ENCODE measurements at places on chromosomes 16 and 17.

- no peak for DNase-seq
Observed at GRCh38 chr17:2883544-2884213, 87.4 kb downstream of the RAP1GAP2 start.

DNA sequence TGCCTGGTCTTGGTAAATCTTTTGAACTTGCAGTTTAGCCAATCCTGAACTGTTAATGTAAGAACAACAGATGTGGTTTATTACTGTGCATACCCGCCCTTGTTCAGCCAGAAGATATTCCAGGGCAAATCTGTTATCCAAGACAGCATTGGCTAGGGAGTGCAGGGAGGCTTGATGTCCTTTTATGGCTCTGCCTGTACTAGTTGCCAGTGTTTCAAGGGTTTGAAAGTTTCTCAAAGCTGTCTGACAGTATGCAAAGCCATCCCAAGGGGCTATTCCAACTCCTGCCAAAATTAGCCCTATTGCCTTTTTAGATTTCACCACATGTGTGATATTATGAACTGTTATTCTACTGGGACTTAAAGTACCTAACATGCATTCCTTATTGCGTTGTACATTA is 30.1 kb downstream of the LCMT1 start:
- DNase-seq, result no peak

- DNase-seq, result no peak
Observed at GRCh38 chr17:82846061-82846691, 6.4 kb upstream of the ZNF750 start.

DNA sequence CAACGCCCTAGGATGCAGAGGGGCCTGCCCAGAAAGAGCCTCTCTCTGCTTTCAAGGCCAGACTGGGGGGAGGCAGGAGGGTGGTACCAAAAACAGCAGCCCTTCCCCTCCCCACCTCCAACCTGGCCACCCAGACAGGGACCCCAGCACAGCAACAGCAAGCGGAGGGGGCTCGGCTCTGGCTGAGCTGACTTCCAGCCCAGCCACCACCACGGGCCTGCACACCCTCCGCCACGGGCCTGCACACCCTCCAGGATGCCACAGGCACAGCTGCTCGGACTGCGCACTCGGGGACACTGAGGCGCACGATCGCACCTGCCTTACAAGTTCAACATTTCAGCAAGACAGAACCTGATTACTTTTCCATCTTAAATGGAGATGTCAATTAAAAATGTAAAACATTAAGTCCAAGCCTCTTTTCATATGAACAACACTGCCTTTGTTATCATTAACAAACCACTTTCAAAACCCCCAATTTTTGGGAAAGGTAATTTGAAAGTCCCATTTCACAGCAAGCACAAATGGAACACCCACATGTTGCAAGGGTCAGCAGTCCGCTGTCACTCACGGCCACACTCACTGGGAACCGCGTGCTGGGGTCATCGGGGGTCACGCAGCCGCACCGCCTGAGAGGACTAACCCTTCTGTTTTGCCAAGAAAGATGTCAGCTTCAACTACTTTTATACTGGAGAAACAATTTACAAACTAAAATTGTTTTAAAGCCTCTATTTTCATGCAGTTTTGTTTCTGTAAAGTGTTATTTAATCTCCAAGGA is 76.4 kb downstream of the ANKRD11 start:
- DNase-seq, result no peak

GRCh38 chr16:76932541-76933211 is 258.3 kb upstream of the MON1B start:
- DNase-seq, result no peak

GRCh38 chr17:58643147-58643546 is 48.7 kb downstream of the TEX14 start:
- no peak for DNase-seq

Measured in NCI-H1048 (cell line).